ENCODE measurements at places on chromosomes 7 and 10.
A peak's percentile ranks its signal among the peaks of the same experiment; 100 is the strongest.

- DNase-seq, result no peak
Observed at GRCh38 chr10:83432261-83433045, 706.9 kb upstream of the GHITM start.

DNA sequence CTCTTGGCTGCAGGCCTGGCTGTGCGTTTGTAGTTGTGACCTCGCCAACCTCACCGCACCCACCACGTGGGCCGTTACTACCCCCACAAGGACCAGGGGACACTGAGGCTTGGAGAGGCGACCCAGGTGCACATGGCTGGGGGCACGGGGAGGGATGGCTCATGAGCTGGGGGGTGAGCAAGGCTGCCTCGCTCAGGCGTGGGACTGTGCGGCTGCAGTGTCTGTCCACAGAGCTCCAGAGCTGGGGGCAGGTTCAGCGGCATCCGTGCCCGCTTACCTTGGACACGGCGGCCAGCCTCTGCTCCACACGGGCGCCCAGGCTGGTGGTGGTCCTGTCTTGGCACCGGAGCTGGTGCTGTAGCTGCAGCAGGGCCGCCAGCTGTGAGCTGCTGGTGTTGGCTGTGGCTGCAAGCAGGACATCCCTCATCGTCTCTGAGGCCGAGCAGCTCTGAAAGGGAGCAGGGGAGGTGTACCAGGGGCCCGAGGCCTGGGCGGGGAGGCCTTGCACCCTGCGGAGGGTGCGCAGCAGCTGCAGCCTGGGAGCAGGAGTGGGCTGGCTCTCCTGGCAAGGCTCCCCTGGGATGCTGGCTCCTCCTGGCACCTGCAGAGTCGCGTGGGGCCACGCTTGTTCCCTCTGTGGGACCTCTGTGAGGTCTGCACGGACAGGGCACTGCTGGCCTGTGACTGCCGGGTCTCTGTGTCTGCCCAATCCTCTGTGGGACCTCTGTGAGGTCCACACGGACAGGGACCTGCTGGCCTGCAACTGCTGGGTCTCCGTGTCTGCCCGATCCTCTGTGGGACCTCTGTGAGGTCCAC is 60.0 kb upstream of the NKX6-2 start:
- DNase-seq, result no peak

GRCh38 chr10:120181154-120181553 is 275.9 kb upstream of the PLPP4 start:
- DNase-seq, result no peak

GRCh38 chr7:146116521-146117222 is at the start of gene CNTNAP2:
TSS of gene CNTNAP2 (plus strand) at chr7:146116801. CDS start at chr7:146116877, 76 bp downstream.
- no peak for DNase-seq

DNA sequence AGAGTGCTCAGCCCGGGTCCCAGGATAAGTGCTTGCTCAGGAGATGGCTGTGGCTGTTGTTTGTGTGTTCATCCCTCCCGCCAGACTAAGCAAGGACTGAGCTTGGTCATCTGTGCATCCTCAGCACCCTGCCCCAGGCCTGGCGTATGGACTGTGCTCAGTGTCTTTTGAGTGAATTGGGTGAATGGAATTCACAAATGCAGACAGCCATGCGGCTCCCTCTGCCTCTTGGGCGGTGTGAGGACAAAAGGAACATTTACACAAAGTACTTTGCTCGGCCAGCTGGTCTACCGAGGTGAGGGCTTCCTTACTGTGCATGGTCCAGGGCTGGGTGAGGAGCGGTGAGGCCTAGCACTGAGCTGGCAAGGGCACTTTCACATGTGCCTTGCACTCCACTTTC is 120.2 kb downstream of the CDH23 start:
- DNase-seq, result no peak

DNA sequence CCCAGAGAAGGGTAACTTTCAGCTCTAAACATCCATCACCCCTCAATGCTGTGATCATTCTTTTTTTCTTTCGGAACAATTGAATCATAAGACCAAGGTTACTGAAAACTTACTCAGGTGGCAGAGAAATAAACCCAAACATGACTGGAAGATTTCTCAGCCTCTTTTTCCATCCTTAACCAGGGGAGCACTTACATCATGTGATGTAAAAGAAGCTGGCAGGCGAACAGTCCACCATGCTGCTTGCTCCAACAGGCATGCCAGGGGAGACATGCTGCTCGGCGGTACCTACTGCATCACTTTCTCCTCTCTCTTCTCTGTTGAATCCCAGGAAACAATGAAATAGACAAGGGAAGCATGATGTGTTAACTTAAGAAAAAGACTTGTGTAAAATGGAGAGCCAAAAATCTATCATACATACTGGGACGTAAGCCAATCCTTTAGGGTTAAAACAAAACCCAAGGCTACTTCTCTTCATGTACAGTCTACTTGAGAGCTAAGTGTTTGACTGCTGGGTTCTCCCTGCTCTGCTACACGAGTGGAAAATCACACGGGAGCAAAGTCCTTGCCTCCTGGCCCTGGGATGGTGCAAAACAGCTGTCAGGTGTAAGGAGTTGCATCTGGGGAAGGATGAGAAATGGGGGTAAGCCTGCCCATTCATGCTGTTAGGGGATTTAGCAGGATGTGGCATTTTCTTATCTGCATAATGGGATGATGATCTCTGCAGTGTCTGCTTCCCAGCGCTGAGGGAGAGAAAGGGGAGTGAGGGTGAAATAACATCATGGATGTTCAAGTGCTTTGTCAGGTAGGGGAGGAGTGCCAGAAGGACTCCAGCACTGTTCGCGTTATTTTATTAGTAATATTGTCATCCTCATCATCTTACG is 64.3 kb upstream of the ZNF438 start:
- DNase-seq, result no peak

- DNase-seq, result peak; percentile 7
Observed at GRCh38 chr7:8190119-8190895, 71.7 kb downstream of the ICA1 start.

DNA sequence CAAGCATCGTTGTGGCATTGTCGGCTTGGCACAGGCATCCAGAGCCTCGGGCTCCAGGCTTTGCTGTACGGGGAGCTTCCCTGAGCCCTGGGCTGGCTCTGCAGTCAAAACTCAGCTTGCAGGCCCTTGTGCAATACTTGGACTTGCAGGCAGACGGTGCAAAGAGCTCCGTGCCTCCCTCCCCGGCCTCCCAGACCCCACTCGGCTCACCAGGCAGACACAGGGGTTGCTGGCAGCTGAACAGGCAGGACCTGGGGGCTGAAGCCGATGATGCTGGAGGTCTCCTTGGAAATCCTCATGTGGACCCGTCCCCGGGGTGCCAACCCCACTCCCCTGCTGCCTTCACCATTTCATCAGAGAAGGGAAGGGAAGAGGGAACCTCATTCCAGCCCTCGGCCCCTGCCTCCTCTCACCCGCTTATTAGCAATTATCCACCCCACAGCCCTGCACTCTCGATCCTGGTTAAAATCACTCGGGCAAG is 59.6 kb upstream of the GNA12 start:
- DNase-seq, result no peak

DNA sequence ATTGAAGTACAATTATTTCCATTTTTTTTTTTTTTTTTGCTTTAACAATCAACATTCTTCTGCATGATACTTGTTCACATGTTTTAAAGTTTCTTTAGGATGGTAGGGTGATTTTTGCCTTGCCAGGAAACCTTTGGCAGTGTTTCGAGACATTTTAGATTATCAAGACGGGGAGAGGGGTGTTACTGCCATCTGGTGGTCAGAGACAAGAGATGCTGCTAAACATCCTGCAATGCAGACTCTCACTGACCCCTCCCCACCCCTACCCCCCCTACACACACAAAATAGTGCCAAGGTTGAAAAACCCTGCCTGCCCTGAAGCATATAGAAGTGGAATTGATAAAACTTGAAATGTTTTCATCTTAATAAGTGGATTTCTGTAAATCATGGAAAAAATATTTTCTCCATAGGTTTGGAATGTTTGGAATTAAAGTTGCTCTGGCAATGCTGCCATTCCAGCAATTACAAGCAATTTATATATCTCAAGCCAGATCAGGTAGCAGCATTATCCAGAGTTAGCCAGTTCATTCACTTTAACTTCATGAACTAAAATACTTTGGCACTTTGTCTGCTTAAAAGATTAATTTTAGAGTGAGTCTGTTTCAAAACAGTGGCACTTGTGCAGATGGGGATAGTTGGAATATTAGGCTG is 62.1 kb downstream of the SDHAF3 start:
- peak; percentile 32 for DNase-seq

DNA sequence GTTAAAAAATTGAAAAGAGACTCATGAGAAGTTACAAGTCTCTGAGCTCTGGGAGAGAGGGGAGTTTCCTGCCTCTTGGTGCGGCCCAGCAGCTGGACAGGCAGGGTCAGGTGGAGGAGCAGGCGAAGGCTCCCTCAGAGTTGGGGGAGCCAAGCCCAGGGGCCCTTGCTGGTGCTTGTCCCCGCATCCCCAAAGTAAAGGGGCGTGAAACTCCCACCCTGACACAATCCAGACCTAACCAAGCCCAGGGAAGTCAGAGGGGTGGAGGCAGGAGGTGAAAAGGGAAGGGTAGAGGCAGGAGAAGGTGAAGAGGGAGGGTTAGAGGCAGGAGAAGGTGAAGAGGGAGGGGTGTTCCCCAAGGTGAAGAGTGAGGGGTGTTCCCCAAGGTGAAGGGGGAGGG is 322.8 kb downstream of the GLRX3 start:
- no peak for DNase-seq

DNA sequence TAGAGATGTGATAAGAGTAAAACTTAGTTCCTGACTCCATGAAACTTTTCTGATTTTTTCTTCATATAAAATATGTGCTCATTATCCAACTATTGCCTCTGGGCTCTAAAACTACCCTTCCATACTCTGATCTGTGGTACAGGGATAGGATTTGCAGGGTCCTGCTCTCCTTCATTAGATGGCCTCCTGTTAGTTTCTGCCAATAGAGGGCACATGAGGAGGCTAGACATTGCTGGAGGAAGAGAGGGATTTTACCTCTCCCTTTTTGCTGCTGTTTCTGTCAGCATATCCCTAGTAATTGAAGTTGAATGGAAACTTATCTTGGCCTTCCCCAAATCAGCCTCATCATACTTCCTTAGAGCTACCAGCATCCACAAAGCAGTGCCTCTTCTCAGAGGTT is 269.4 kb downstream of the NXPH1 start:
- no peak for DNase-seq

- DNase-seq, result no peak
Observed at GRCh38 chr7:3867863-3868262, 566.8 kb downstream of the SDK1 start.
